ENCODE measurements at places on chromosomes 3 and 15.

GRCh38 chr3:115628075-115628412, 4.7 kb downstream of the GAP43 start:
- no peak for DNase-seq

- DNase-seq = no peak
Measured at GRCh38 chr3:184338511-184338945, 1.1 kb downstream of the FAM131A start.

GRCh38 chr15:78338781-78339180, 1.4 kb upstream of the CRABP1 start:
- DNase-seq = no peak

GRCh38 chr3:25403968-25404367, 24.1 kb upstream of the RARB start:
- no peak for DNase-seq

DNA sequence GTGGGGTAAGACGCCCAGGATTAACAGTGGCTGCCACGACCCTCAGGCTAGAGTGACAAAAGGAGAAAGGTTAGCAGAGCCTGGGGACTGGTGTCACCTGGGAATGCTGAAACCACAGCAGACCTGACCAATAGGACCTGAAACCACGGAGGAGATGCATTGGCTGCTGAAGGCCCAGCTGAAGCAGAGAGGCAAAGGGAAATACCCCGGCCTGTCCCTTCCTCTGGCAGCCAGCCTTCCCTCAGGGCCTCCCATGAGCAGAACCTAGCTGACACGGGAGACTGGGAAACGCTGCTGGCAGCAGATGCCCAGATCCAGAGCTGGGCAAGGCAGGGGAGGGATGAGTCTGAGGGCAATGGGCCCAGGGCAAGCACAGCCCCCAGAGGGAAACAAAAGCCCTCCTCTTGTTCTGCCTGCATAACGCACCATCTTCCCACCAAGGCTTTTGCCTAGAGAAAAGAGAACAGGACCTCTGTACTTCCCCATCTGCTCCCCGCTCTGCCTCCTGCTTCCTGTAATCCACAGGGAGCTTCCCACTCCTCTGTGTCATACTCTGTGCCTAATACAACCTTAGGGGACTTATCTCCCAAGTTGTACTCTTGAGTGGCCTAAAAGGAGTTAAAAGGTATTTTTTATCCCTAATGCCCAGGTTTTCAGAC, 216.2 kb downstream of the ABHD5 start:
- no peak for DNase-seq

GRCh38 chr15:44532689-44533088, 4.3 kb upstream of the EIF3J start:
- DNase-seq = no peak

DNA sequence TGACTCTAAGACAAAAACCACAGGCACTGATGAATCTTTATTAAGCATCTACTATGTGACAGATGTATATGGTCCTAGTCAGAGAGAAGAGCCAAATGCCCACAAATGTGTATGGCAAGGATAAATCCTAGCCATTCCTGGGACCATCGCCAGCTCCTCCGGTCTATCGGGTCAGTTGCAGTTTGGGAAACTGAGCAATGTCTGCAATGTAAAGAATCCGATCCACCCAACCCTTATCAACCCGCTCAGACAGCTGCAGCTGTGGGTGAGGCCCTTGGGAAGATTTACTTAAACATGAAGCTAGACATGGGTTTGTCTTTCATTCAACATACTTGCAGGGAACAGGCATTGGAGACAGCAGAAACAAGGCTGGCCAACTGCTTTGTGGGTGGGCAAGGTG, 40.5 kb upstream of the CDV3 start:
- DNase-seq = no peak
